Stimulated activated CD8-positive, alpha-beta memory T cell treated with anti-CD3 and anti-CD28 coated beads, Interleukin-4, amount 100 ng/mL, for 24 hours (primary cell): ENCODE measurements at places on chromosomes 3 and 15.

DNA sequence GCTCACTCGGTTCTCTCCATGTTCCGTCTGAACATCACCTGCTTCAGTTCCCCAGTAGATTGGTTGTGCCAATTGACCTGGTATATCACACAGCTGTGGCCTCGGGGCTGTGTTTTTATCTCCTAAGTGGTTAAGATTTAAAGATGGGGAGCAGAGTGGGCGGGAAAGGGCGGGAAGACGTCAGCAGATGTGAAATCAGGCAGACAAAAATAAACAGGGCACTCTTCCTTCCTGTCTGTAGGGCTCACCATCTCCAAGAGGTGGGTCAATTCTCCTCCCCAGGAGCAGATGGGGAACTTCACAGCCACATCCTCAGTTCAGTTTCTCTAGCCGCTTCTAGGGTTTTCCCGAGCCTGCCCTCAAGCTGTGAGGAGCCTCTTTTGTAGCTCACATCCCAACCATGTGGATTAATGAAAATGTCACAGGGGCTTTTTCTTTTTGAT lies 26.8 kb upstream of the LIMD1 start:
- DNase-seq = peak; percentile 10

- DNase-seq = no peak
Observed at GRCh38 chr3:61520966-61521628, 40.3 kb upstream of the PTPRG start.

- DNase-seq = no peak
Observed at GRCh38 chr3:73432023-73432705, 192.6 kb downstream of the PDZRN3 start.

DNA sequence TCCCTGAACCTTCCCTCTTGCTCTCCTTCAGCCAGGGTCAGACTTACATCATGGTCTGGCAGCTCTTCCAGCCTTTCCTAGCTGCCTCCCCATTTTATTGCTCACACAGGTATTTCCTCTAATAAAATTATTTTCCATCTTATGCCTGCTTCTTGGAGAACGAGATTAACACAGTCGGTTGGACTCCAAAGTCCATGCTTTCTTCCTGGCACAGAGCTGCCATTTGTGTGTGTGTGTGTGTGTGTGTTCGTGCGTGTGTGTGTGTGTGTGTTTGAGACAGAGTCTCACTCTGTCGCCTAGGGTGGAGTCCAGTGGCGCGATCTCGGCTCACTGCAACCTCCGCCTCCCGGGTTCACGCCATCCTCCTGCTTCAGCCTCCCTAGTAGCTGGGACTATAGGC lies 15.5 kb downstream of the FSD2 start:
- DNase-seq = no peak

DNA sequence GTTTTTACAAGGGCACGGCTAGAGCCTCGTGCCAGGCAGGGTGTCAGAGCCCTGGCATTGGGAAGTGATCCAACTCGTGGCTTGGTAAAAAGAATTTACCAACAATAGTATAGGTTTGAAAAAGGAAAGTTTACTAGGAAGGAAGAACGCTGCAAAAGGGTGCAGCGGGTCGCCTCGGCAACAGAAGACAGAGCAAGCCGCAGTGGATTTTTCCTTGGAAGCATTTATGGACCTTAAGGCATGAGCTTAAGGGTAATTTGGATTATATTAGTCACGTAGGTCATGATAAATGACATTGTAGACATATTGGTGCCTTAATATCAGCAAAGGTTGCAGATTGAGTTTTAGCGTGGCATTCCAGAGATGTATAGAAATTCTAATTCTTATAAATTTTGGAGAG lies 163.4 kb upstream of the PPP2R3A start:
- no peak for DNase-seq

- no peak for DNase-seq
Observed at GRCh38 chr3:14414846-14415464, 12.5 kb downstream of the SLC6A6 start.

- DNase-seq = no peak
Observed at GRCh38 chr3:194720048-194720447, 34.4 kb downstream of the FAM43A start.

DNA sequence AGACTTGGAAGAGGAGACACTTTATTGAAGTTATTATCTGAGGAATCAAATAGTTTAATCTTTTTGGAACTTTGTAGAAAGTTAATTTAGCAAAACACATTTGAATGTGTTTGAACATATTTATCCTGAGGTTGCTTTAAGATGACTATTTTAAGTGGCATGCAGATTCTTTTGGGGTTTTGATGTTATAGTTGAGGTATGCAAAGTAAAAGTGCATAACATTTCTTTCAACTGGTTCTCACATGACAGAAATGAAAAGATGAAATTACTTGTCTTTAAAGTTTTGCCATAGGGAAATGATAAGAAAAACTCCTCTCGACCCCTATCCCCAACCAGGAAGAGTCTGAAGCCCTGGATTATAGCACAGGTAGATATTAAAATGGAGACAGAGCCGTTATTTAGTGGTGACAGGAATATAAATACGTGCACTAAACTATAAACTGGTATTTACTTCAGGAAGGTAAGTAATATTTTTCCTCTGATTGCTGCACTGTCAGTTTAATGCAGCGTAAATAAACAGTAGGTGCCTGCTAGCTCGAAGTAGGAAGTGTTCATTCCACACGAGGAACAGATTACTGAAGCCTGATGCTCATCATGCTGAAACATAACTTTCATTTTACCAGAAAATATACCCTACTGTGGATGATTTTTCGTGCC lies 15.1 kb upstream of the SATB1 start:
- DNase-seq = no peak

DNA sequence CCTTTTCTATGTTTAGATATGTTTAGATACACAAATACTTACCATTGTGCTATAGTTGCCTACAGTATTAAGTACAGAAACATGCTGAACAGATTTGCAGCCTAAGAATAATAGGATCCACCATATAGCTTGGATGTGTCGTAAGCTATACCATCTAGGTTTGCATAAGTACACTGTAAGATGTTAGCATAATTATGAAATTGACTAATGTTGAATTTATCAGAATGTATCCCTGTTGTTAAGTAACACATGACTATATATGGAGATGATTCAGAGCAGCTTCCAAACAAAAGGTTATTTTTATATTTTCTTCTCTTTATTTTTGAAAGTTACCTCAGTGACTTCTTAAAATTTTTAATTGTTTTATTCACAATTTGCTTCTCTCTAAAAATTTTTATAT lies 2.4 kb downstream of the SLC28A2 start:
- no peak for DNase-seq

DNA sequence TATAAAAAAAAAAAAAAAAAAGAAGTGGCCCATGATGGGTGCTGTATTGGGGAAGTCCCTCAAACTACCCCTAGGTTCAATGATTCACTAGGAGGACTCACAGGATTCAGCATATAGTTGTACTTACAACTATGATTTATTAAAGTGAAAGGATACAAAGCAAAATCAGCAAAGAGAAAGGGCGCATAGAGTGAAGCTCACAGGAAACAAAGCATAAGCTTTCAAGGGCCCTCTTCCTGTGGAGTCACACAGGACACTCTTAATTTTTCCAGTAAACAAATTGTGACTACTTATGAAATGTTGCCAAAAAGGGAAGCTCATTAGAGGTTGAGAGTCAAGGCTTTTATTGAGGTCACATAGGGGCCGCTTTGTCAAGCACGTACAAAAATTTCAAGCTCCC lies 153.7 kb upstream of the GAP43 start:
- no peak for DNase-seq

- DNase-seq = no peak
Observed at GRCh38 chr3:16300881-16301359, 35.9 kb downstream of the OXNAD1 start.

DNA sequence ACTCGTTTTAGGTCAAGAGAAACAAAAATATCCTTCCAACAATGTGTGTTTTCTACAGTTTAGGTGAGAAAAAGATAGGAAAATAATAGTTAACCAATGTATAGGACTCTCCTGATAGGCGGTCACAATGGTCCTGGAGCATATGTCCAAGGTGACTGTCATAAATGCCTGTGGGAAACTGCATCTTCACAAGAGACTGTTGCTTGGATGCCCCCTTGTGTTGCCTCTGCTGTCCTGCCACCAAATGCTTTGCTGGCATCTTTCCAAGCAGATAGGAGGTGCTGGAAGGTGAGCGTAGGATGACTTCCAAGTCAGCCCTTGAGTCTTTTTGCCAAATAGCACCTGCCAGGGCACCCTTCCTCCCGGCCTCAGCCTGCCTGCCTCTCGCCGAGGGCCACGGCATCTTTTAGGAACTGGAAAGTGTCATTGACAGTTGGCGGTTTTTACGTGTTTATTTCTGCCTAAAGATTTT lies 24.1 kb upstream of the SACM1L start:
- DNase-seq = no peak

DNA sequence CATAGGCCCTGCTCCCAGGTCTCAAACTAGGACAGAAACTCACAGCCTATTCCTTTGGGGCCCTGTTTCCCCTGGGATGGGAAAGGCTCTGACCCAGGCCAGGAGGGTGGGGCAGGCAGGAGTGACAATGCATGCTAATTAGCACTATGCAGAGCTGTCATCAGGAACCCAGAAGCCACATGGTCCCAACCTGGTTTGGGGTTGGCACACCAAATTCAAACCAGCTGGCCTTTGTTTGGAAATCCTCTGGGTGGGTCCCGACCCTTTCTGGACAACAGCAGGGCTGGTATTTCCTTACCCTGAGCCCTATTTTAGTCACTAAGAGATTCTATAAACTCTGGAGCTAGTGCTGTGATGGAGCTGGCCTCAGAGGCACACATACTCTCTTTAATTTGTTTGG lies 166.2 kb downstream of the LRTM1 start:
- DNase-seq = no peak
